ENCODE measurements at places on chromosomes 5 and 9.
A peak's percentile ranks its signal among the peaks of the same experiment; 100 is the strongest.

GRCh38 chr9:68473790-68474189 is 66.9 kb downstream of the TMEM252 start:
- DNase-seq = peak; percentile 65

DNA sequence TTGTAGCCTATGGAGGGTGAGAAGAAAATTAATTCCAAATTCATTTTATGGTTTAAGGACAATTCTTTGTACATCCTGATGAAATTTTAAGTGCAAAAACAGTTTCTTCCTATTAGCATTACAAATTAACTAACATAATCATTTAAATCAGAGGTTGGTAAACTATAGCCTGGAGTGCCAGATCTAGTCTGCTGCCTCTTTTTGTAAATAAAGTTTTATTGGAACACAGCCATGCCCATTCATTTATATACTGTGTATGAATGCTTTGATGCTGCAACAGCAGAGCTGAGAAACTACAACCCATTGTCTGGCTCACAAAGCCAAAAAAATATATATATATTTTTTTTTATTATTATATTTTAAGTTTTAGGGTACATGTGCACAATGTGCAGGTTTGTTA is 80.2 kb downstream of the FNIP1 start:
- DNase-seq = no peak

GRCh38 chr9:31137176-31138160 is 1247.0 kb upstream of the ACO1 start:
- no peak for DNase-seq

DNA sequence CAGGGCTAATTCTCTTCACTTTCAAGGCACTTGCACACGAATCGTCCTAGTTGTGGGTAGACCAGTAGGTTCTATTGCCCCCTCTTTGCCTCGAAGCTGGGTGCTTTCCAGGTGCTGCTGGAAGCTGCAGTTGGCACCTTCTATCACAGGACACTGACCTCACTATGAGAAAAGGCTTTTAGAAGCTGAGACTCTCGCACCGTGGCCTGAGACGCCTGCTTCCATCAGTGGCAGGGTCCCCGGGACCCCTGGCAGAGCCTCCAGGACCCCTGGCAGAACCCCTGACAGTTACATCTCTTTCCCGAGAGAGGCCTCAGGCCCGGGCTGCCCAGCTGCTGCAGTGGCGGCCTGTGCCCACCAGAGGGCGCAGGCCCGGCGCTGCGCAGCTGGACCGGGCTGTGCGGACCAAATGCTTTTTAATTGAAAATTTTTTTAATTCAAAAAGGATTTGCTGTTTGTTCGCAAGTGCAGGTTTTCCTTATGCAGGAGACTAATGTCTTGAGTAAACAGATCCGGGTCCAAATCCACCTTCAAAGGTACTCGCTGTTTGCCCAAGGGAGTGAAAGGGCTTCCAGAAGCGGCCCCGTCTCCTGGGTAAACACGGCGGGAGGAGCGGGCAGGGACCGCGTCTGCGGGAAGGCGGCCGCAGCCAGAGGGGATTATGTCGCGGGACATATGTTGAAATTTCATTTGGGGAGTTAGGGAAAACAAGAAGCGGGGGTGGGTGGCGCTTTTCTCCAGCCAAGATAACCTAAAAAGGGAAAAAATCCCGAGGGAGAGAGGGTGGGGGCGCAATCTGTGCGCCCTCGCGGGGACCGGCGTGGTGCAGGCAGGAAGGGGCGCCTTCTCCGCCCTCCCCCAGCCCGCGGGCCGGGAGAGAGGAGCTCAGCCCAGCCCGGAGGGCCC is 114.5 kb upstream of the LMX1B start:
- peak; percentile 36 for DNase-seq

DNA sequence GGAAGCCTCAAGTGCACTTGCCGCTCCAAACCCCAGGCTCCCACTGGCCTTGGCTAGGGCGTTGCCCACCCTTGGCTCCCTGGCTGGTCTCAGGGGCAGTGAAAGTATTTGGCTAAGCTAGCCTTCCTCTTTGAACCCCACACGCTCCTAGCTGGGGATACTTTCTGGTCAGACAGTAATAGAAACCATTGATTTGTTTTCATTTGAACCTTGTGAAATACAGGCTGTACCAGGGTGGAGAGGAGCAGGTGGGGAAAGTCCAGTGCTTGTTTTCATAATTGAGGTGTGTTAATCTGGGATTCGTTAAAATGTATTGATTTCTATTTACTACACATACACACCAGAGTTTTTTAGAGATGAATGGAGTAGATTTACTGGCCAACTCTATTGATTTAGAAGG is 45.9 kb upstream of the TRMT10B start:
- no peak for DNase-seq

- DNase-seq = no peak
Observed at GRCh38 chr5:179526978-179527377, 23.4 kb upstream of the RUFY1 start.

DNA sequence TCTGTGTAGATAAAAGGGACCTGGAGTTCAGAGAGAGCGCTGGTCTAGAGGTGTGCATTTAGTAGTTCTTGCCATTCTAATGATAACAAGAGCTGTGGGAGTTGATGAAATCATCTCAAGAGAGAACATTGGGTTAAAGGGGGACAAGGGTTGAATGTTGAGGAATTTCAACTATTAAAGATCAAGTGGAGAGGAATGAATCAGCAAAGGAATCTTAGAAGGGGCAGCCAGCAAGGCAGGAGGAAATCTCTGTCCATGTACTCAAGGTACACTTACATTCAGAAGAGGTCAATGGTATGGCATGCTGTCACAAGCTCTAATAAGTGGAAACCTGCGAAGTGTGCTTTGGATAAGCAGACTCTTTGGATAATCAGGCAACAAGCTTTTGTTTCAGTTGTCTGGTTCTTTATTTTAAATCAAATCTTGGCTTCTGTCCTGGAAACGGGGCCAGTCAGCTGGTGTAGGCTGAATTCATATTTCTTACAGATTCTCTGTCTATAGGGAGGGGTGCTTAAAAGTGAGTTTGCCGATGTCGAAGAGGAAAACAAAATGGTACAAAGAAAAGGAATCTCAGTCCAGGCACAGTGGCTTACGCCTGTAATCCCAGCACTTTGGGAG is 320.5 kb upstream of the CD180 start:
- DNase-seq = no peak

GRCh38 chr5:10892147-10892910 is 131.3 kb upstream of the DAP start:
- DNase-seq = no peak

- DNase-seq = peak; percentile 85
Observed at GRCh38 chr5:112492291-112492690, 73.2 kb upstream of the EPB41L4A start.

DNA sequence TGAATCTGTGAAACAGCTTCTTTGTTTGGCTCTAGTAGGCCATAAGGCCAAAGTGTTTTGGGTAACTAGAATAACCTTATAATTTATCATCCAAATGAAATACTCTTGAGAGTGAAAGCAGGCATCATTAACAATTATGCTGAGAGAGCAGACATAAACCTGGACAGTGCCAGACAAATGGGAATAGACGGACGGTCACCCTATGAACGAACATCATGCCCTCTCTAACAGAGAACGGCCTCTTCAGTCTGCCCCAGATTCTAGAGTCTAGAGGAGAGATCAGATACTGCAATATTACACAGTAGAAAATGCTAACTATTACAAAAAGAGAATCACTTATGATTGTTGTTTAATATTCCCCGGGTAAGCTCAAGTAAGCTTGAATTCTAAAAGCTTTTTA is 68.5 kb downstream of the APBA1 start:
- DNase-seq = no peak
